ENCODE measurements at places on chromosomes 4 and X. TPM values are rescaled to one million over a fixed set of nuclear protein-coding genes. Genes with fewer than 3 reads are reported as not detected.

DNA sequence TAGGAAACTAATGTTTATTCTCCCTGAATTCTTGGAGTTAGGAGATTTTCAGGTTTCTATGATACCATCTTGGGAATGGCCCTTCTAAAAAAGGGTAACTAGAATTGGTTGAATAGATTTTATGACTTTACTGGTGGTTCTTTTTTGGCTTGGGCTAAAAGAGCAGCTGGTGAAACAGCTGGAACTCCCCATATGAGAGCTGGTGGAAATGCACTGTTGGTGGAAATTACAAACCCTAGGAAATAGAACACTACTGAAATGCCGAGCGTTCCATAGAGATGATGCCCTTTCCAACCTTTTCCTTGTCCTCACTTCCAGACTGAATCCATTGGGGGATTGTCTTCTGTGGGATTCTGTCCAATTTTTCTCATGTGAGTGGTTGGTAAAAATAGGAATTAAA is 139.5 kb downstream of the STIM2 start:
- no peak for DNase-seq

ADH7 gene
- total RNA-seq = not detected

GRCh38 chr4:159413306-159413943 is 310.5 kb downstream of the RAPGEF2 start:
- DNase-seq = no peak

GRCh38 chrX:53268173-53268572 is 13.2 kb downstream of the IQSEC2 start:
- DNase-seq = no peak

DNA sequence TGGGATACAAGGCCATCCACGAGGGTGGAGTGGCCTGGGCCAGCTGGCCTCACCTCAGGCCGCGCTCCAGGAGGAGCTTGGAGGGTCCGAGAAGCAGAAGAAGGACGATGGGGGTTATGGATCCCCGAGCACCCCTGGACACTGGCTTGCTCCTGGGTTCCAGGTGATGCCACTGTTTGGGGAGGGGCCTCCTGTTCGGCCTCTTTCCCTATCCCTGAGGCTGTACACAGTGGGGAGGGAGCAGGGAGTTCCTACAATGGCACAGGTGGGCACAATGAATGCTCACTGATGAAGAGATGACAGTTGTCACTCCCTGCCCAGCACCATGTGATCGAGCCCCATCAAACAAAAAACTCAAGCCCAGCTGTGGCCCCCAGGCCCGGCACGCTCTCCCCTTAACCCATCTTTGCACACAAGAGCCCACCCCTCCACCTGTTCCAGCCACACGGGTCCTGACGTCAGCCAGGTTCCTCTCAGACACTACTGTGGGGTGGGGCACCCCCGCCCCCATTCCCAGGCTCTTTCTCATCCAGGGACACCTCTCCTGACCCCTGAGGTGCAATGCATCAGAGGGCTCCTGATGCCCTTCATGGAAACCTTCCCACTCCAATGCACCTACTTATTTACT is 70.3 kb downstream of the WFS1 start:
- DNase-seq = no peak

TMEM175 gene
- total RNA-seq = 21.8 TPM

SLC9B1 gene
- 0.41 TPM for total RNA-seq

All from Panc1 (cell line).